GOT3 (cell line): ENCODE measurements at places on chromosomes 2 and 18.

DNA sequence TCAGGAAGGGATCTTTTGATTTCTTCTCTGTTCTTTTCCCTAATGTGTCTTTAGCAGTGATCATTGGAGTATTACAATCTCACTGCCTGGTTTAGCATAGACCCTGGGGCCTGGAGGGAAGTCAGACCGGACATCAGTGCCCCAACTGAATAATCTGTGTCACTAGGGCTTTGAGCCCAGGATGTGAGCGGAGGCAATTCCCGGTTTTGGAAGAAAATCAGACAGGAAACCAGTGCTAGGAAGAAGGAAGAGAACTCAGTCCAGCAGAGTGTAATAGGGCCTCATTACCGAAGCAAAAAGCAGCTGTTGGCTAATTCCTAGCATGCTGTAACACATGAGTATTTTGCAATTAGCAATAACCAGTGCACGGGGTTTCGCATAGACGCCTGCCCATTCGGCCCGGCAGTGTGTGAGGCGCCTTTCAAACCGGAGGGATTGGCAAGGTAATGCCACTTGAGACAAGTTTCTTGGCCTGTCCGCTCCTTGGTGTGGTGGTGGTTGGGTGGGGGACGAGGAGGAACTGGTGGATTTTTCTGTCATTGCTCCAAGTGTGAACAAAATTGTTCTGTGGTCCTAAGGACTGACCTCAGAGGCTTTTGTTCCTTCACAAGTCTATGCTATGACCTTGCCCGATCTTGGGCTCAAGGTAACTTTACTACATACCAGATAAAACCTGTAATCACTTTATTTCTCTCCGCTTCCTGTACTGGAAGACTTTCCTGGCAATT is 2.8 kb downstream of the FOSL2 start:
- DNase-seq, result no peak

DNA sequence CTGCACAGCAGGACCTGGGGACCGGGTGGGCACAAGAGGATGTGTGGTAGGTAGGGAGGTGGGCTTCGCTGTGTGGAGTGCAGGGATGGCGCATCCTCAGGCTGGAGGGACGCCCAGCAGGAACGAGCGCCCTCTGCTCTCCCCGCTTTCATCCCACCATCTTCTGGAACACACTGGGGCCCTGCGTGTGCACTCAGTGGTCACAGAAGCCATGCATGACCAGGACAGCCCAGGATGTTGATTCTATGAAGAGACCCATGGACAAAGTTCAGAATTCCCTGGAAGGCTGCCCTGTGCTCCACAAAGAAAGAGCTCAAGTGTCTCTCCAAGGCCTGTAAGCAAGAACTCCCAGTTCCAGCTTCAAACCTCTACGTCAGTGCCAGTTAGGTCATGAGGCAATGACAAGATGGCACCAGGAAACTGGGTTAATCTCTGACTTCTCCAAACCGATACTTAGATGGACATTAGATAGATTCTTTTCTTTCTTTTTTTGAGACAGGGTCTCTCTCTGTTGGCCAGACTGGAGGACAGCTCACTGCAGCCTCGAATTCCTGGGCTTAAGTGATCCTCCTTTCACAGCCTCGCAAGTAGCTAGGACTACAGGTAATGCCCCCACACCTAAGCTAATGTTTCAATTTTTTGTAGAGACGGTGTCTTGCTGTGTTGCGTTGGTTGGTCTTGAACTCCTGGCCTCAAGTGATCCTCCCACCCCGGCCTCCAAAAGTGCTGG is 3.4 kb downstream of the SLC66A2 start:
- DNase-seq, result no peak

DNA sequence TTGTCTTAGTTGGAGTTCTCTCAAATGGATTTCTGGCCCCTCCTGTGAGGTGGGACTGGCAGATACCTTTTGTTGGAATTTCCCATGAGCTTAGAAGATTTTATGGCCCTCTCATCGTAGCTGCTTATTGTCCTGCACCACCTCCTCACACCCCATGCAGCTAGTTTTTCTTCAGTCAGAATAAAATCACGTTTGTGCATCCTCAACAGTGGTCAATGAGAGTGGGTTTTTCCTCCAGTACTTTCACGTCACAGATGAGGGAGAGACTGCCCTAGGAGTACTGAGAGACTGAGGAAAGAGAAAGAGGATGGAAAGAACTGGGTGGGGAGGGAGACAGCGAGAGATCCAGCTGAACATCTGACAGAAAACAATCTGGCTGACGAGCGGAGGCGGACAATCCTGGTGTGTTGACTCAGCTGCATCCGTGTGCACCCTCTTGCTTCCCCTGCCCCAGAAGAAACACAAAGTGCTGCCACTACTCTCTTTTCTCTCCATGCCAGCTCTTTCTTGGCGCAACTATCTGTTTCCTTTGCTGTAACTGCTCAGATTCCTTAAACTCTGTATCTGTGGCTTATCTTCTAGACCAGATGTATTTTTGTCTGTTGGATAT is 7.4 kb downstream of the RAPGEF4 start:
- DNase-seq, result no peak

GRCh38 chr2:86398500-86399474 is 42.4 kb upstream of the KDM3A start:
- DNase-seq, result no peak

DNA sequence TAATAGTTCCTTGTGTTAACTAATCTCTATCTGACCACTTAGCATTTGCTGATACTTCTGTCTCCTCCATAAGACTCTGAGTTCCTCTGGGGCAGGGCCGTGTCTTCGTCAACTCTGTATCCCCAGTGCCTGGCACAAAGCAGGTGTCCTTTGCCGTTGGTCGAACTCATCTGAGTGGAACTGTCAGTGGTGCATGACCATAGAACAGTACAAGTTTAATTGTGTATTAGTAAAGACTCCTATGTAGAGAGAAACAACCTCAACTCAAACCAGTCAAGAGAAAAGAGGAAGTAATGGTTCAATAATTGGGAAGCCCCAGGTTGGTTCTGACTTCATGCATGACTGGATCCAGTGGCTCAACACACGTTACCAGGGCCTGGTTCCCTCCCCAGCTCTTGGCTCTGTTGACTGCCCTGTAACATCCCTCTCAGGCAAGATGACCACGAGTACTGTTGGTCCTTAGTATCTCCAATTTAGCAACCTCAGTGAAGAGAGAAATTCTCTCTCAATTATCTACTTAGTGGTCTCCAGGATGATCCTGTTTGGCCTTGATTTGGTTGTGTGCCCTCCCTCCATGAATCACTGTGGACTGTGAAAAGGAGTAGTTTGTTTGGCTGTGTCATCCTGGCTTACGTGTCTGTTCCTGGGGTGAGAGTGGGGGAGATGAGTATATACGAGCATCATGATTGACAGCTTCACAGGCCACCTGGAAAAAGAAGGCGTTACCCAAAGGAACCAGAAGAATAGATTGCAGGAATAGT is 58.5 kb upstream of the MSH6 start:
- DNase-seq, result no peak

DNA sequence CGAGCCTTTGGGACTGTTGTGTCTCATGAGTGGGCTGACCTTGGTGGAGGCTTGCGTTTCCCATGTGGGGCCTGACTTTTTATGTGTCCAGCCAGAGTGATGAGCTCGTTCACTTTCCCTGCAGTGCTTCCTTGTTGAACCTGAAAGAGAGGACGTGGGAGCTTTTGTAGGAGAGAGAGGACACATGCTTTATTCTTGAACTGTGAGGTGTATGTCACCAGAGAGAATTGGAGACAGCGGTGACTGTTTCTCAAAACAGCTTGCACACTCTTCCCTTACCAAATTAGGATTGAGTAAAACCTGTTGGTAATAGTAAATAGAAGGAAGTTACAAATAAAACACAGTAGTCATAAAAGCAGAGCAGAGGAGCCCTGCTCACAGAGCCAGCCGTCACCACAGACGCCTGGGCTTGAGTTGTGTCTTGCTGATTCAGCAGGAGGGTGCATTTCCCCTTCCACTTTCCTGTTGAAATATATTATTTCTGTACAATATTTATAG is 60.7 kb downstream of the INPP4A start:
- DNase-seq, result no peak

DNA sequence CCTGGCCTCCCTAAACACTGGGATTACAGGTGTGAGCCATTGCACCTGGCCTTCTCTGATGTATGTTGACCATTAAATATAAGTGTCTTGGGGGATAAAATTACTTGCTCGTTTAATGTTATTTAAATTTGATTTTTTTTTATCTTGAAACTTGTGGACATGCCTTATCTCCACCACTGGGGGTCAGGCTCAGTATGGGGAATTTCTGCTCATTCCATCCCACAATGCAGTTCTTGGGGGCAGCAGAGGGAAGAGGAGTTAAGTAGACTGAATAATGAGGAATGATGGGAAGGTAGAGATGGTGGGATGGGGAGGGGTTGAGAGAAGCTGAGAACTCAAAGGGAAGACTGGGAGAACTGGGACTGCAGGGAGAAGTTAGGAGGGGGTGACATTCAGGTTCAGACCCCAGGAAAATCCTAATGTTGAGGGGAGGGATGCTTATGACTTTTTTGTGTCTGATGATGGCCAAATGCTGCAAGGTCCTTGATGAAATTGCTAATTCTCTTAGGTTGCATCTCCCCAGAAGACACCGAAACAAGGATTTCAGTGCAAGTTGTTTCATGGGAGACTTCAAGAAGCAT is 174.2 kb downstream of the MIB1 start:
- DNase-seq, result no peak

GRCh38 chr18:23324056-23324811 is 128.9 kb upstream of the RIOK3 start:
- no peak for DNase-seq

DNA sequence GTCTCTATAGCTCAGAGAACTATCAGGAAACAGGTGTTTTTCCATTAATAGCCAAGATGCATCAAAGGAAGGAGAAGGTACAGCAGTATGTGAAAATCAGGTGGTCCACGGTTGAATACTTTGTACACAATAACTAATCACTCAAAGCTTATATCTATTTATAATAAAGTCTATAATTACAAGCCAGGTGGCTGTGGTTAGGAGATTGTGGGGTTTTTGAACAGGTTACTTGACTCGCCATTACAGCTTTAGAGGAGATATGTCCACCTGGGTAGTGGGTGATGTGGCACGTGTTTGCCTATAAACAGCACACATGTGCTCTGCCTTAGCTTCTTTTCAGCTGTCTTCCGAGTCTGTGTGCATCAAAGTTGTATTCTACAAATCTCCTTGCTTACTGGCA is 892.2 kb upstream of the ZEB2 start:
- DNase-seq, result no peak

DNA sequence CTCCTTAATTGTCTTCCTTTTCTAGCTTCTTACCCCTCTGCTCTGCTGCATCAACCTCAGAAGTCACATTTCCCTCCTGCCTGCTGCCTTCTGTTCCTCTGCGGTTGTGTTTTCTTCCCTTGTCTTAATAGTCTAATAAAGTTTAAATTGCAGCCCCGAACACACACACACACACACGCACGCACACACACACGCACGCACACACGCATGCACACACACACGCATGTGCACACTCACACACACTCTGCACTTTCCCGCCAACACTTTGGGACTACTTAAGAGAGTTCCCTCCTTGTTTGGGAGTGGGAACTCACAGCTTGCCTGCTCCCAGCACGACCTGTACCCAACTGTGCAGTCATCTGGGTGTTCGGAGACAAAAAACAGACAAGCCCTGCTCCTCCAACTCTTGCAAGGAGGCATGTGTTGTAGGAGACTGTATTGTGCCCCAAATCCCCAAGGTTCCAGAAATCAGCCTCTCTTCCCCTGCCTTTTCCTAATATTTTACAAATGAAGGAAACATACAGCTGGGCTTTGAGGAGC is 99.1 kb downstream of the SETBP1 start:
- DNase-seq, result no peak

DNA sequence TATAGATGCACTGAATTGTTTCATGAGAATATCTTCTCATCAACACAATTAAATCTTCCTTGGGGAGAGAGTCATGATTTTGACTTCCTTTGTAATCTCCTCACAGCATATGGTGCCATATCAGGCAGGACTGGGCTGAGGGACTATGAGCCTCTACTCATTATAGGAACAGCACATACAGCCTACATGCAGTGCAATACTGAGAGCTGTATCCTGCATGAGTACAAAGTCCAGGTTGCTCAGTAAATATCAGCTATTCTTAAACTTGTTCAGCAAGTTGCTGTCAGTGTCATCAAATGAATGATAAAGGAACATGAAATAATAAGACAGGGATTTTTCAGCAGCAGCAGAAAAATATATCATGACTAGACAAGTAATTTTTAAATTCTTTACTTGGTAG is 10.8 kb downstream of the DLGAP1 start:
- no peak for DNase-seq

- DNase-seq, result no peak
These were observed 56.2 kb upstream of the SLC16A14 start for GRCh38 chr2:230124757-230125431.

DNA sequence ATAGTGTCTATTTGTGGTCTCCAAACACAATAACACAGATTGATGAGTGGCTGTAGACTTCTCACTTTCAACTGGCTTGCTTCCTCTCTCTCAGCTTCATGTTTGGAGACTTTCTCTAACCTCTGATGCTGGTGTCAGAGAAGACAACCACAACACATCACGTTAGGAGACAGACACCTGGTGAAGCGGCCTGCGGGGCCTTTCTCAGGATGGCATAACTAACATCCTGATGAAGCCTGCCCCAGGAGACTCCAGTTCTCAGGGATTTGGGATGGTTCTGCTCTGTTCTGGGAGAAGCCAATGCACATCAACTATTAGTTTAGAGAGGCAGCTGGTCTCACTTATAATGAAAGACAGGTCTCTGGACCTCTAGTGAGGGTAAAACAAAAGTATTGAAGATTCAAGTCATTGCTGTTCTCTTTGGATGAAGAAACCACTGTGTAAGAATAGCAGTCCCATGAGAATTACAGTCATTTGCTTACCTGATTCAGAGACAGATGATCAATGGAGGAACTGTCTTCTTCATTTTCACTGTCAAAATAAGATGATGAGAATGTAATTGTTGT is 2.0 kb downstream of the IL1A start:
- DNase-seq, result no peak

GRCh38 chr2:230888824-230889400 is 24.2 kb downstream of the ITM2C start:
- DNase-seq, result no peak

- no peak for DNase-seq
These were observed 62.7 kb downstream of the PTRHD1 start for GRCh38 chr2:24730481-24730880.

DNA sequence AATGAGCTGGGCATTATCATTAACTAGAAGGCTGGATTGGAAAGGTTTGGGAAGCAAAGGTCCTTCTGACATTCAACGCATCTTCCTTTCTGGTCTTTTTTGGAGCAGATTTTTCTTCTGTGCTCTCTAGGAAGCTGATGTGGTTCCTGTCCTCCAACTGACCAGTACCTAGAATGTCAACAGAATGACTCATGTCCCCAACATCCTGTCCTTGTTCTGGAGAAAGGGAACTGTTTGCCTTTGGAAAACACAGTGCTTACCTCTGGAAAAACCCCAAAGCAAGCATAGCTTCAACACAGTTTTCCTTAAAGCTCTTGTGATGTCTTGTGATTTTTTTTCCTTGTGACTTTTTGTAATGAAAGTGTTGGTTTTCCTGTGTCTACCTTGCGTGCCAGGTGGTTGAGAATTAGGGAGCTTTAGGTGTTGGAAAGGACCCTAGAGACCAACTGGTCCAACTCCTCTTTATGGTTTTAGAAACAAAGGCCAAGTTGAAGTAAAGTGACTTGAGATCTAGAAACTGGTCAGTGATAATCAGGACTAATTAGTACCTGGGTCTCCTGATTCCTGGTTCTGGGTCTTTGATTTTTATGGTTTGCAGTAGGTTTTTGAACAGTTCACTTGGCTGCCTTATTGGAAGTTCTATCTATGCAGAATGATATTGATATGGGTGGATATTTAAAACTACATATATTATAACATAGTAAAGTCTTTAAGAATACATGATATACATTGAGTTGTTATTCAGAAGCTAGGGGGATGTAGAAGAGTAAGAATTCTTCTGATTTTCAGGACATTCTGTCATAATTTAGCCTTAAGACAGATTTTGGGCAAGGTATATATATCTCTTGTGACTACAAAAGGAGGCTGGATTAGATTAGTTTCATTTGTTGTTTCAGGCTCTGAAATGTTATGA is 70.5 kb downstream of the FMNL2 start:
- DNase-seq, result no peak
